ENCODE measurements at places on chromosomes 2 and 18.

DNA sequence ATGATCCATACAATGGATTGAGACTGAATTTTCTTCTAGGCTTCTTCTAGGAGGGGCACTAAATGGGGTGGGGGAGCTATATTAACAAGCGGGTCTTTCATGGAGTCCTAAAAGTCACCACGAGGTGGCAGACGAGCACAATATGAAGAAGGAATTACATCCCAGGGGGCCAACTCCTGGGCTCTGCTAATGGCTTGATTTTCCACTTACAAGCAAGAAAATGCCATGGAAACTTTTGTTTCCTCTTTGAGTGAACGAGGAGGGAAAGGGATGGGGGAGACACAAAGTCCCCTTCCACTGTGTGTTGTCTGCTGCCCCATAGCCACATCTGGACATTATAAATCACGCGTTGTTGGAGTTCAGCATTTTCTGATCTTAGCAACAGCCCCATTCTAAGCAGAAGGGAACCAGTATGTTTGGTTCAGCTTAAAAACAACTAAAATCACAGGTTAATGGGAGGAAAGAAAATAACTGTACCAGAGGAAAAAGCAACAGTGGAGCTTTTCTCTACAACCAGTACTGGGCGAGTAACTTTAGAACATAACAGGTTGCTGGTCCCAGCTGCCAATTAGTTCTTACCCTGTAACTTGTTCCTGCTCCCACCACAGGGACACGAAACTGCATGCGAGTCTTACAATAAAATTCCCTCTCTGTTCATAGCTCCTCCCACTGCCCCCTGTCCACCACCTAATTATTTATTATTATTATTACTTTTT lies 285.0 kb upstream of the PARD3B start:
- no peak for DNase-seq

GRCh38 chr2:125696560-125696959 lies 959.4 kb upstream of the GYPC start:
- DNase-seq: no peak

DNA sequence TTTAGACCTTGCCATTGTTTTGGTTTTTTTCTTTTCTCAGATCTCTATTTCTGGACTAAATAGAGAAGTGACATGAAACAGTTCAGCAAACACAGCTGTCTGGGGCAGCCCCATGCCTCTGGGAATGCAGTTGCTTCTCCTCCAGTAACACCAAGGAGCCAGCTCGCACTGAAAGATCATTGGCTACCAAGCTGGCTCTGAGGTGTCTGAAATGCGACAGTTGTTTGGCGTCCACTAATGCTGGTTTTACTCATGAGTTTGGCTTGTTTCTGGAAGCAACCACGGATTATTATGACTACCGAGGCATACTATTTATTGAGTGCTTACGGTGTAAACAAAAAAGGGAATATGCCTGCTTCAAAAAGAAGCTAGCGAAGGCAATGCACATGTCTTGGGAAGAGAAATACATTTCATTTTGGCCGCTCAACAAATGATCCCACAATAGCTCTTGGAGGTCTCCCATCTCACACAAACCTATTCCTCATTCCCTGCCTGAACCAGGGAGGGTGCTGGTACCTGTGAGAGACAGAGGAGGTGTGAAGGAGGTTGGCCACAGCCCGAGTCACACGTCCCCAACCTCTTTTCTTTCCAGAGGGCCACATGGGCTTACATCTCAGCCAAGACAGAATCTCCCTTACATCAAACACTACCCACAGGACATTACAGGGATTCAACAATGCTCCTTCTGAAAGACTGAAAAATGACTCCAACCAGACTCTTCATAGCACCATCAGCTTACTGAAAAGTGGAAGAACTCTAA lies 37.5 kb upstream of the NEB start:
- peak; percentile 84 for DNase-seq

DNA sequence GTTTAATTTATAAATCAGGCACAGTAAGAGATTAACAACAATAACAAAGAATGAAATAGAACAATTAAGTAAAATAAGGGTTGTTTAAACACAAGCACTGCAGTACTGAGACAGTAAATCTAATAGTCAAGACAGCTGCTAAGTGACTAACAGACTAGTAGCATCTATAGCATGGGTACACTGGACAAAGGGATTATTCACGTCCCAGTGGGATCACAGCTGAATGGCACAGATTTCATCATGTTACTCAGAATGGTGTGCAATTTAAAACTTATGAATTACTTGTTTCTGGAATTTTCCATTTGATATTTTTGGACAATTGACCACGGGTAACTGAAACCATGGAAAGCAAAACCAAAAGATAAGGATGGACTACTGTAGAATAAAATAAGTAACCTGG lies 161.9 kb upstream of the DAPL1 start:
- no peak for DNase-seq

DNA sequence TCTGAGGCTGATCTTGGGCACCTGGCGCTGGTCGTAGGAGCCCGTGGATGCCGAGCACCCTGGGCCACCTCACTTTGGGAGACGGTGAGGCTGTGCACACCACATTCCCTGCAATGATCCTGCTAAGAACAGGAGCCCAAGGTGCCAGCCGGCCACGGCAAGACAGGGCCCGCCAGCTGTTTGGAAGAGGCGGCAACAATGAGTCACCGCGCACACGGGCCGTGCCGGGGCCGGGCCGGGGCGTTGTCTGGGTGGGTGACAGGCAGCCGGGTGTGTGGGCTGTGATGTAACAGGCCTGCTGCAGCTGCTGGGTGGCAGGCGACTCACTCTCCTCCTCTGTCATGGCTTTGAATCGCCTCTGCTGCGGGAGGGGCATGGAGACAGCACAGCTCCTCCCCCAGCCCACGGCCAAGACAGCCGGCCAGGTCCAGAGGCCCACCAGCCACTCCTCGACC lies 49.7 kb upstream of the ODC1 start:
- DNase-seq: peak; percentile 31

DNA sequence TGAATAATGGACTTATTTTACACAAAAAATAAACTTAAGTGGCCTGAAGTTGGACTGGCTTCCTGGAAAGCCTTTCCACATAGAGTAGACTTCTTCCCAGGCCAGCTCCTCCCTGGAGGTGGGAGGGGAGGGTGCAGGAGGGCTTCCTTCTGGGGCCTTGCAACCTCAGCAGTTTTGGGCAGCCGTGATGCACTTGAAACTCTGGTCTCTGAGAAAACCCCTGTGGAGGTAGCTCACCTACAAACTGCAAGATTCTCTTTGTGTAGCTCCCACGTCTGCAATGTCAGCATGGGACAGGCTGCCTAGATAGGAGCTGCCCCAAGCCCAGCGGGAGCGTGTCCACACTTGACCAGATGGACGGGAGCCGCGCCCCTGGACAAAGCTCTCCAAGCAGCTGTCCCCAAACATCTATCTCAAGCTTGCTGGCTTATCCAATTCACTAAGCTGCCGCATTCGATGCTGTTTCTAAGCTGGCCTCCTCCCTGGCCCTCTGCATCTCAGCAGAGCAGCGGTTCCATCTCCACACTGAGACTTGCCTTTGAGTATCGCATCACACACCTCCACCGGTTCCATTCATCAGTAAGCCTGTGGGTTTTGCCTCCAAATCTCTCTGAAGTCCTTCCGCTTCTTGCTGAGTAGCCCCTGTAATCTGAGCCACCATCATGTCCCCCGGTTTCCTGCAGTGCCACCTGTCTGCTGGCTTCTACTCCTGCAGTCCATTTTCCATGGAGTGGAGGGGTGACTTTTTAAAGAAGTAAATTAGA lies 1.6 kb upstream of the LPIN1 start:
- DNase-seq: no peak

DNA sequence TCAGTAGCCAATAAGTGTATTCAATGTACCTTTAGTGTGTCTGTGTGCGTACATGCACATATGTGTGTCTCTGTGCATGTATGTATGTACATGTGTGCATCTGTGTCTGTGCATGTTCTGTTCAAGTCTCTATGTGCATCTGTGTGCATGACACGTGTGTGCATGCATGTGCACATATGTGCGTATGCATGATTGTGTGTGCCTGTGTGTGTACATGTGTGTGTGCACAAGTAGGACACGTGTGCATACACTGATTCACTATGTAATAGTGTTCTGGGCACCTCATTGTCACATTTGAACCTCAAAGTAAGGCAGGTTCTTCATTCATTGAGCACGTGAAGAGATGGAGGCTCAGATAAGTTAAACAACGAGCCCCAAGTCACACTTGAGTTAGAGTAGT lies 142.6 kb upstream of the COPS8 start:
- DNase-seq: no peak

DNA sequence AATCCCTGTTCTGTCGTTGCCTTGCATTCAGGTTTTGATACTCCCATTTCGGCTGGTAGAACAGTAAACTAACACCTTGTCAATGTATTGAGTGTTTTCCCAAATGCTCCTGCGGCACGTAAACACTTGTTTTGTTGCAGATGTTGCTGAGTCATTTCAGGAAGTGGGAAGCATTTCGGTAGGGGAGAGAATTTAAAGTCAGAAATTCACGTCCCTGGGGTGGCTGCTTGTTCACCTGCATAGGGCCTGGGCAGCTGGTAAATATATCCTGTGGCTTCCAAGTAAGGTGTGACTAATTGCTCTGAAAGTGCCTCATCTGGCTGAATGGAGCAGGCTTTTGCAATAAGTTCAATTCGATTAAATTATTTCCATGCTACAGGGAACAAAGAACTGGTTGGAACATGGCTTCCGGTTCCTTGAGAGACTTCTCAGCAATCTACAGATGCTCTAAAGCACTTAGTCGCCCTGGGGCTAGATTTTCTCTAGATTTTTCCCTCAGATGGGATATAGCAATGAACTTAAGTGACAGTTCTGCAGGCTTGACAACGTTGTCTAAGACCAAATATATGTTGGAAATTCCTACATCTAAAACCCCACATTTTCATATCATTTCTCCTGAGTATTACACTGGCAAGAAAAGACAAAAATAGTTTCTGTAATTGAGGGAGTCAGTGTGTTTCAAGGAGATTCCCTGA lies 5.2 kb downstream of the GALR1 start:
- no peak for DNase-seq

GRCh38 chr18:14924226-14924625 lies 176.3 kb downstream of the ANKRD30B start:
- DNase-seq: no peak

GRCh38 chr18:56907771-56908170 lies 239.1 kb upstream of the BOD1L2 start:
- no peak for DNase-seq

DNA sequence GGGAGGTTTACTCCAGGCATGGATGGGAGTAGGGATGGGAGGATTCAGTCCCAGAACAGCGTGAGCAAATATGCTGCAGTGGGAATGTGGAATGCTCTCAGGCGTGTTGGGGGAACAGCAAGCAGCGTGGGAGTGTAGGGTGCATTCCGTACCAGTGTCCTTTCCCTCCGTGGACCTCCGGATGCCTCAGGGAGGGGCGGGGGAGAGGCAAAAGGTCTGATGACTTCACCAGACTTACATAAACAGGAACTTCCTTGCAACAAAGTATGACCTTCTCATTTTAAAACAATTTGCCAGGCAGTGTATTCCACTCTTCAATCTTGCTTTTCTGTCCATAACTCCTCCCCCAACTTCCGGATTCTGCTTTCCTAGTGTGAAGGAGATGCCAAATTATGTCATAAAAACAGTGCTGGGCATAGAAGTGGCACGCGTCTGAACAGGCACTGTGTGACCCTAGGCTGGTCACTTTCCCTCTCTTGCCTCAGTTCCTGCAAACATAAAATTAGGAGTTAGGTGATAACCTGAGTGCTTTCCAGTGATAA lies 36.9 kb downstream of the RPL37A start:
- DNase-seq: peak; percentile 92

DNA sequence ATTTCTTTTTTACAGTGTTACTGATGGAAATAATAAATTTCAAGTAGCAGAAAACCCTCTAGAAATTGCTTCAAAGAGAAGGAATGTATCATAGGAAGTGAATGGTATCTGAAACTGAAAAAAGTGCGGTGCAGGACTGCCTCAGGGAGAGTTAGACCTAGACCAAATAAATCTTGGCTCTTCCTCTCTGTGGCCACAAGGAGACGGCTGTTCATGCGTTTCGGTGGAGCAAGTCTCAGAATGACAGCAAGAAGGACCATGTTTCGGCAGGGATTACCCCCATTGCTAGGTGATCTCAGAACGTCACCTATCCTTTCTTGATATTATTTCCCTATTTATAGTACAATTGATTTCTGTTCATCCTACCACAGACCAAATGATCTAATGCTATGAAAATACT lies 522.3 kb downstream of the SOX11 start:
- DNase-seq: no peak

DNA sequence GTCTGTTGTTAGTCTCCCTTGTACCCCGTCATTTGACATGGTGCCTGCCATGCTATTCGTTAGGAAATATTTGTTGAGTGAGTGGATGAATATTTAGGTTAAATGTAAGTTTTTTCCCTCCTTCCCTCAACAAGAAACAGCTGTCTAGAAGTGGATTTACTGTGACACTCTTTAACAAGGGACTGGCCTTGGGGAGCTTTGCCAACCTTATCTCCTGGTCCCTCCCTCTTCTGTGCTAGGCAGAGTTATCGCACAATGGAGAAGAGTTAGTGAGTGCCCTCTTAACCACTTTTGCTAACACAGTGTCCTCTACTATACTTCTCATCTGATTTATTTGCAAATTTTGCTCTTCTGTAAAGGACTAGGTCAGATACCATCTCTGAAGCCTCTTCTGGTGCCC lies 61.2 kb downstream of the DIS3L2 start:
- no peak for DNase-seq

DNA sequence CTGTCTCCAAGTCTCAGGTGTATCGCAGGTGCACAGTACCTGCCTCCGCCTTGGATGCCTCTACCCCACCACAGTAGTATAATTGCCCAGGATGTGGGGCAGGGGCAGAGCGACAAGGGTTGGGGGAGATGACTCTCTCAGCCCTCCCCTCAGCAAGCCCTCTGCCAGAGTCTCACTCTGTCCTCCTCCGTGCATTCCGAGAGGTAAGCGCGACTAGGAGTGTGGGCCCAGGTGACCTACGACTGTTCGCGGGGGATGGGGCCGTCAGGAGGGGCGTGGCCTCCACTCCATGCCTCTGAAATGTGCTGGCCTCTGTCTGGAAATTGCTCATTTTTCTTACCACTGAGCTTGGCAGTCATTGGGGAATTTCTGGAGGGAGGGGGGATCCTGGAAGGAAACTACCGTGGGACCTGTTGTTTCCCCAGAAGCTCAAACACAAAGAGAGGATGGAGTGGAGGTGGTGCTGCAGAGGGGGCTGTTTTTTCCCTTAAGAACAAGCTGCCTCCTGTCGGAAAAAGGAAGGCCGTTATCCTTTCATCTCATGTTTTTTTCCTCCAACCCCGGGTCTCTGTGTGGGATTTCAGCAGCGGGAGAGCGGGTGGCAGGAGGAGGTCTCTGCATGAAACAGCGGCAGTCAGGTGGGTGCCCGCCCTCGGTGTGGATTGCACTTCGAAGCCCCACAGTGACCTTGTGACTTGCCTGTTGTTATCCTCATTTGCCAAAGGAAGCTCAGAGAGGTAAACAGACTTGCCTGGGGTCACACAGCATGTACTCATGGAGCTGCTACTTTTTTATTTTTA lies 13.0 kb upstream of the RALB start:
- peak; percentile 71 for DNase-seq

DNA sequence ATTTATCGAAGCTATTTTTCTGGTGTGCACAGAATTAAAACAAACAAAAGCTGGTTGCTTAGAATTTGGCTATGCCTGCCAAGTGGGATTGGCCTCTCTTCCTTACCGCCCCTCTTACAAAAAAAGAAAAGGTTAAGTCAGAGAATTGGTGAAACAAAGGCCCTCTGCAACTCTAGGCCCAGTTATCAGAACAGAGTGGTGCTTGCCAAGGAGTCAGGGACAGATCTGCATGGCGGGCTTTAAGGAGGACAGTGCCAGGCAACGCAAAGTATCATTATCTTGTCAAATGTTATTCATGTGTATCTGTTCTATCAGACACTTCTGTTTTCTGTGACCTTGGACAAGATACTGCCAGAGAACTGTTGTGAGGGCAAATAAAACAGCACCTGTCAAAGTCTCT lies 78.3 kb downstream of the TGIF1 start:
- no peak for DNase-seq

All from GM04503 (cell line).